Activated CD4-positive, CD25-positive, alpha-beta regulatory T cell treated with anti-CD3 and anti-CD28 coated beads, Interleukin-2, amount 50 U/mL, for 72 hours (primary cell): ENCODE measurements at places on chromosomes 11 and 22.

DNA sequence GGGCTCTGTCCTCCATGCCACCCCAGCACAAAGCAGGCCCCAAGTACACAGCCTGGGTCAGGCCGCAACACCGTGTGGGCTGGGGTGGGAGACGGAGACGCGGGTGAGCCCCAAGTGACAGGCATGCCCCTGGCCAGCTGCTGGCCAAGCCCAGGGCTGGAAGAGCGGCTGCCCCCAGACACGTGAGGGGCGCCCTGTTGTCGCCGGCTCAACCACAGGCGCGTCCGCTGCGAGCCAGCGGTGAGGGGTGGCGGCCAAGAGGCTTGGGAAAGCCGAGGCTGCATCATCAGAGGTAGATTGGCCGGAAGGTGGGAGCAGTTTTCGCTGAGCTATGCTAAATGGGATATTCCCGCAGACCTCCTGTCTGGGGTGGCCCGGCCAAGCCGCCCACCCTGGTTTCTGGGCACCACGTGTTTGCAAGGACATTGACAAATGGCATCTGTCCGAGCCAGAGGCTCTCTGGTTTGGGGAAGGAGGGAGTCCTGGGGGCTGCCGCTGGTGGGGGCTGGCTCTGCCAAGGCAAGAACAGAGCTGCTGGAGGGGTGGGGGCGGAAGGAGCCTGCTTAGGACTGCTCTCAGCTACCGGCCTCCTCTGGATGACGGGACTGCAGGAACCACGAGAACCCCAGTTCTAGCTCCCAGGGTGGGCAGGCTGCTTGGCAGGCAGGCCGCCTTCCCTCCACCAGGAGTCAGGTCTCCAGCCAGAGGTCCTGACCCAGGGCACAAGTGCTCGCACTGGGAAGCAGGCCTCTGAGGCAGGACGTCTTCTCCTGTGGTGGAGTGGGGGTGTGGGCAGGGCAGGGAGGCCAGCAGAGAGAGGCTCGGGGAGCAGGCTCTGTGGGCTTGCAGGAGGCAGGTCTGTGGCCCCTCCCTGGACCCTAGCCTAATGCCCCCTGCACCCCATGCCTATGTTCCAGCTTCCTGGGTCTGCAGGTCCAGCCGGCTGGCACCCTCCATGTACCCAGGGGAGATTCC lies 552 bp downstream of the PRR33 start:
- no peak for DNase-seq

- peak; percentile 5 for DNase-seq
Observed at GRCh38 chr11:76661834-76662434, 8.6 kb downstream of the LRRC32 start.

DNA sequence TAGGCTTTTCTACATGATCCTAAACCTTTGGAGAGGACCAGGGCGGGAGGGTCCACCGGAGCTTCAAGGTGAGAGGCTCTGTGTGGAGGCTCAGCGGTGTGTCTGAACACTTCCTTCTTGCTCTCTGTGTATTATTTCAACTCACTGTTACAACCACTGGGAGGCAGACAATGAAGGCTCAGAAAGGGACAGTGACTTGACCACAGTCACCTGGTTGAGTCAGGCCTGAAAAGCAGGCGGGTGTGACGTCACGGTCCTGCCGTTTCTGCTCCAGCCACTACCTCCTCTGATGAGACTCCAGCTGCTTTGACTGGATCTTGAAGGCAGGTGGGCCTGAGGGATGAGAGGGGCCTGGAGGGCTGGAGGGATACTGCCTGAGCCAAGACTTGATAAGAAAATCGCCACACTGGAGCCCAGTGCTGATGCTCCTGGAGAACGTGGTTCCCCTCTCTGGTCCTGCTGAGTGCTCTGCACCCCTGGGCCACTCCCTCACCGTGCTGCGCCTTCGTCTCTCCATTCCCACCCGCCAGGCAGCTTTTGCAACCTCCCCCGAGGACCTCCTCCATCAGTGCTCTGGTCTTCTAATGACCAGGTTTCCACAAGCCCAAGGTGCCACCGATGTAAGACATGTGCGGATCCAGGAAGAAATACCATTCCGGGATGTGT lies 27.9 kb downstream of the KCNC1 start:
- no peak for DNase-seq

DNA sequence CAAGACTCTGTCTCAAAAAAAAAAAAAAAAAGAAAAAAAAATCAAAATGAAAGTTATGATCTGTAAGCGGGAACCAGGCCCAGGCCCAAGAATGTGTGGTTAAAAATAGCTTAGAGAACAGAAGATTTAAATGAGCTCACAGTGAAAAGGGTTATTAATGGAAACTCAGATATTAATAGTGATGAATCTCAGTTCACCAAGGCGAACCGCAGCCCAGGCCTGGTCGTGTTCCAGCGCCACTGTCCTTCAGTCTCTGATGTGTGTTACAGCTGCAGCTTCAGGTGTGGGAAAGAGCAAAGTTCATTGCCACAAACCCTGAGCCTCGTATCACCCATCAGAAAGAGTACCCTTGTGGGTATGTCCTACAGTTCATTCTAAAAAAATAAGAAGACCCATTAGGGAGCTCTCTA lies 107.1 kb downstream of the GAB2 start:
- no peak for DNase-seq

DNA sequence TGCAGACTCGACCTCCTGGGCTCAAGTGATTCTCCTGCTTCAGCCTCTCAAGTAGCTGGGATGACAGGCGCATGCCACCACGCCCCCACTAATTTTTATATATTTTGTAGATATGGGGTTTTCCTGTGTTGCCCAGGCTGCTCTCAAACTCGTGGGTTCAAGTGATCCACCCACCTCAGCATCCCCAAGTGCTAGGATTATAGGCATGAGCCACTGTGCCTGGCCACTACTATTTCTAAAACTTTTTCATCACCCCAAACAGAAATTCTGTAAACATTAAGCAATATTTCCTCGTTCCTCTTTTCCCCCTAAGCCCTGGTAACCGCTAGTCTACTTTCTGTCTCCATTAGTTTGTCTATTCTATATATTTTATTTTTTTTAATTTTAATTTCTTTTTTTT lies 9.0 kb upstream of the ATG16L2 start:
- DNase-seq, result no peak

DNA sequence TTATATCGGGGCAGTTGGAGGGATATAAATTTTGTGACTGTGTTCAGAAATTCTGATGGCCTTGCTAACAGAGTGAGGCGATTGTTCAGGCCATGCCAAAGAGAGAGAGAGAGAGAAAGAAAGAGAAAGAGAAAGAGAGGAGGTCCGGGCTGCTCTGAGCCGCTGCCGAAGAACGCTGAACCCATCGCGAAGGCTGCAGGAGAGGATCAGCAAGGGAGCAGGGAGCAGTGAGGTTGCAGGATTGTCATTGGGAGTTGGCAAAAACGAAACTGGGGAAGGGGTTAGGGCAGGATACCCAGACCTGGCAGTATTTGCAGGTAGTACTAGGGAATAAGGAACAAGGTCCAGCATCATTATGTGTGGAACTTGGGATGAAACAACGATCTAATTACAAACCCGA lies 537.1 kb downstream of the INSC start:
- DNase-seq, result no peak

DNA sequence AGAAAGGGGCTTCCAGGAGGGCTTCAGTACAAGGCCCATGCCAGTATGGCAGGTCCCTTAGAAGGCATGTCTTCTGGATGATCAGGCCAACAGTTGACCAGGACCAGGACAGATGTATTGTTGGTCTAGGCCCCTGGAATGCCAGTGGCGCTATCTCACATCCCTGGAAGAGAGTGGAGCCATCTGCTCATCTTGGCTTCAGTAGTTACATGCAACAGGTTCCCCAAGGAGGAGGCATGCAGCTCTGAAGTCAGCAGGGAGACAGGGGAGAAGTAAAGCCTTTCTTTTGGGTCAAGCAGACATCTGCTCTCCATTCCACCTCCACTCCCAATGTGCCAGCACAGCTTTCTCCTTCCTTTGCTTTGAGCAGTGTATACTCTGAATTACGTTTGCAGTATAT lies 244.1 kb downstream of the KIRREL3 start:
- no peak for DNase-seq

DNA sequence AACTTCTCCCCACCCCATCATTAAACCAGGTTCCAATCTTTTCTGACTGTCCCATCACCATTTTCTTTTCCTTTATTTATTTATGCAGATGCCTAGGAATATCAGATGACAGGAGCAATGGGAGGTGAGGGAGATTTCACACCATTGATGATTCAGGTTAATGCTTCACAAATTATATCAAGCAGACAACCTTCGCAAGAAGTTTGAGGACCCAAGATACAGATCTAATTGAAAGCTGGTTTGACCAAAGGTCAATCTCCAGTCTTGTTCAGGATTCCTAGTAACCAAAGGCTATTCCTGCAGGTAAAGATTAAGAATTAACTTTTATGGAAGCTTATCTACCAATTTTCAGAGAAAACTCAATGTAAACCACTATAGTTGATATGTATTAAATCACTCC lies 54.4 kb downstream of the SLC35F2 start:
- no peak for DNase-seq

GRCh38 chr11:7892840-7893254 lies 38.2 kb downstream of the OR10A6 start:
- DNase-seq, result no peak

DNA sequence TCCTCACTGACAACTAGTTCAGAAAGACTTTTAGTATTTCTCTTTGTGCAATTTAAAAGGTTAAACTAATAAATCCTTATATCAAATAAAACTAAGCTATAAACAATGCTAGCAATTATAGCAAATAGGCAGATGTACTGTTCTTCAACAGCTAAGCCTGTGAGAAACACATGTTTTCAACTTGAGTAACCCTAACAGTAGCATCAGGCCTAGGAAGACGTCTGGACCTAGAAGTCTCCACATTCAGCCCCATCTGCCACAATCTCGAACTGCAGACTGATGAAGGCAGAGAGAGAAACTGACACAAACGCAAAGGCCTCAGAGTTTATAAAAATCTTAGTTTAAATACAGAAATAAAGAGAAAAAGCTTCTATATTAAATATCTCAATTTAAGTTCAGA lies 2.5 kb downstream of the ST13 start:
- no peak for DNase-seq

DNA sequence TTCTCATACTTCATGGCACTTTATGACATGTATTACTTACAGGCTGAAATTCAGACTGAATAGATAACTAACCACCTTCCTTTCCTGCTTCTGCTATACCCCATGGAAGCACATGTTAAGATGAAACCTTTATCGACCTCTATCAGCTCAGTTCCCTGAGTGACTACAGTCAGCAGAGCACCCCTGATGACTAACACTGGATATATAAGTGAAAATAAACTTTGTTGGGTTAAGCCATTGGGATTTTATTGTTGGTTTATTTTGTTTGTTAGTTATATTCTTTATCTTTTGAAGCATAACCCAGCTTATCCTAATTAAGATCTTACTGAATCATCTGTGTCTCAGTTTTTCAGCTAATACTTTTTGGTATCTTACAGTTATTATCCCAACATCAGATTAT lies 23.0 kb upstream of the MAML2 start:
- DNase-seq, result no peak

GRCh38 chr11:63639199-63639832 lies 25.1 kb upstream of the PLAAT3 start:
- DNase-seq, result no peak
